Heart left ventricle (tissue), 16 donors: ENCODE measurements at places on chromosomes 5 and 9. TPM values are rescaled to one million over a fixed set of nuclear protein-coding genes. Genes with fewer than 3 reads are reported as not detected.

- H3K27ac ChIP-seq, result no peak overlapping the region
- peaks cover 10% of the 10 kb centered on the region for H3K4me1 ChIP-seq
- no peak overlapping the region for H3K4me3 ChIP-seq
- DNase-seq, result no peak
These were observed 6.5 kb upstream of the PLIN2 start for GRCh38 chr9:19133549-19134345.

Gene TRMT10B
- total RNA-seq, result 5.1 TPM

Gene SPAG8
- total RNA-seq, result 1.9 TPM

GRCh38 chr5:56829137-56829908, 14.0 kb downstream of the MAP3K1 start:
- DNase-seq, result no peak
- no peaks in the 10 kb centered on the region for H3K36me3 ChIP-seq
- H3K27me3 ChIP-seq, result no peaks in the 10 kb centered on the region
- no peak overlapping the region for H3K27ac ChIP-seq
- no peaks in the 10 kb centered on the region for H3K4me1 ChIP-seq

Gene HMCN2
- total RNA-seq, result 3.6 TPM

DNA sequence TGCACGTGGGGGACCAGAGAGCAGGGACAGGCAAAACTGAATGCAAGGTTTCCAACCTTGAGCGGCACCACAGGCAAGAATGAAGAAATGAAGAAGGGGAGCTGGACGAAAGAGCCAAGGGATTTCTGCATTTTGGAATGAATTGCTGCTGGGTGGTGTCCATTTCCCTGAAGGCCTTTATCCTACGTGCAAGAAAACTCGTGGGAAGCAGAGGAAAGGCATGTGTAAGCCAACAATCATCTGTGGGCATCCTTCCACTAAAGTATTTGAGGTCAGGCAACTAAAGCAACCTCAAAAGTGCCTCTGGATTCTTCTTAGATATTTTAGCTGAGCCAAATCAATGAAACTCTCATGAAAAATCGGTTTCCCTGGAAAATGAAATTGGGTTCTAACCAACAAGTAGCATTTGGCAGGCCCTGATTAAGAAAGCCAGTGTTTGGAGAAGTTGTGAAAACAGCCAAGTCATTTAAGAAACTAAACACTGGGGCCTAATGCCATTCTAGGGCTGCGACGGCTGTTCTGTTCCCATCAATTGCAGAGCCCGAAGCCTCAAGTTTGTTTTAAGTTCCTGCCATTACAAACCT, 4.7 kb upstream of the TGFBI start:
- no peaks in the 10 kb centered on the region for H3K27me3 ChIP-seq
- DNase-seq, result no peak
- no peak overlapping the region for H3K4me3 ChIP-seq
- H3K4me1 ChIP-seq, result peaks cover 7% of the 10 kb centered on the region

DNA sequence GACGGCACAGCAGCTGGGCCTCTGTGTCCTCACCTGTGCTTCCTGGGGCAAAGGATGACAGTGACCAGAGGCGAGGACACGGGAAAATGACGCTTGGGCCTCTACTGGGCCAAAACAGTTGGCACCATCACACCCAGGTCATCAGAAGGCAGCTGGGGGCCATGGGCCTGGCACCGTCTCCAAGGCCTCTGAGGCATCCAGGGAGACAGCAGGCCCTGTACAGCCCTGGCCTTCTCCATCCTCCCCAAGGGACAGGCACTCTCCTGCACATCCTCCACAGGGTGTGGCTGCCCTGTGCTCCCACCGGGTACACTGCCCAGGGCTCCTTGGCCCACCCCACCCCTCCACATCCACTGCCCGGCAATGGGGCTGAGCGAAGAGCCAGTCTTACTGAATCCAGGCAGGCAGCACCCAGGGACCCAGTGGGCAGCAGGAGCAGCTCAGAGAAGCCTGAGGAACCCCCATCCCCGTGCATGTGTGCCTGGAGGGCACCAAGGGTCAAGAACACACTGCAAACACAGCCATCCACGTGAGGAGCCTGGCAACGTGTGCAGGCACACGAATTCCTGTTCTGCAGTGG, 4.0 kb downstream of the LPCAT1 start:
- H3K4me3 ChIP-seq, result no peak overlapping the region
- no peaks in the 10 kb centered on the region for H3K27me3 ChIP-seq
- peaks cover 34% of the 10 kb centered on the region for H3K36me3 ChIP-seq
- no peak overlapping the region for H3K27ac ChIP-seq
- peaks cover 9% of the 10 kb centered on the region for H3K4me1 ChIP-seq

- H3K4me3 ChIP-seq, result peak overlapping the region; percentile 49
- DNase-seq, result no peak
- no peaks in the 10 kb centered on the region for H3K36me3 ChIP-seq
- H3K27me3 ChIP-seq, result no peaks in the 10 kb centered on the region
- H3K27ac ChIP-seq, result peak overlapping the region; percentile 89
These were observed 75.7 kb downstream of the PIP5K1B start for GRCh38 chr9:68780720-68781119.

Gene C5orf52
- total RNA-seq, result not detected

GRCh38 chr9:135500071-135500524, 384 bp upstream of the MRPS2 start:
- H3K36me3 ChIP-seq, result peaks cover 8% of the 10 kb centered on the region
- peak overlapping the region; percentile 70 for H3K27ac ChIP-seq
- H3K4me1 ChIP-seq, result peaks cover 13% of the 10 kb centered on the region
- H3K4me3 ChIP-seq, result peak overlapping the region; percentile 94

GRCh38 chr9:92774274-92774673, 9.6 kb upstream of the BICD2 start:
- no peaks in the 10 kb centered on the region for H3K27me3 ChIP-seq
- no peak overlapping the region for H3K27ac ChIP-seq
- no peak for DNase-seq
- peaks cover 27% of the 10 kb centered on the region for H3K4me1 ChIP-seq

Gene STPG3
- total RNA-seq, result not detected

Gene PCDHA13
- 0.38 TPM for total RNA-seq

GRCh38 chr9:135559606-135560005, 1.9 kb upstream of the PAEP start:
- no peaks in the 10 kb centered on the region for H3K4me1 ChIP-seq
- no peaks in the 10 kb centered on the region for H3K36me3 ChIP-seq
- no peaks in the 10 kb centered on the region for H3K27me3 ChIP-seq
- DNase-seq, result no peak

DNA sequence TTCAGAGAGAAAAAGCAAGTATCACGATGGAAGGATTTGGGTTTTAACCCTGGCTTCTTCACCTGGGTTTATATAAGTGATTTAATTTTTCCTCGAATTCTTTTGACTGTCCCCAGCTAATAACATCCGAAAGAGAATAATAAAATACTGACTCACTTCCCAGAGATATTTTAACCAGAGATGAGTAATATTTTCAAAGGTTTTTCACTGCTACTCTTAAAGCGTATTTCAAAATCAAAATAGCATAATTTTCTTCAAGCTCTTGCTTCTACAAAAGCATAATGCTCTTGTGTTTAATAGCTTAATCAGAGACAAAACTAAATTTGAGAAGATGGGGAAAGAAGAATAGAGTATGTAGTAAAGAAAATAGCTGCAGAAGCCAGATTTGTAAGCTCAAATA, 215.2 kb upstream of the PTGER4 start:
- no peak overlapping the region for H3K4me3 ChIP-seq
- no peaks in the 10 kb centered on the region for H3K4me1 ChIP-seq
- no peaks in the 10 kb centered on the region for H3K27me3 ChIP-seq
- no peak overlapping the region for H3K27ac ChIP-seq
- no peak for DNase-seq

DNA sequence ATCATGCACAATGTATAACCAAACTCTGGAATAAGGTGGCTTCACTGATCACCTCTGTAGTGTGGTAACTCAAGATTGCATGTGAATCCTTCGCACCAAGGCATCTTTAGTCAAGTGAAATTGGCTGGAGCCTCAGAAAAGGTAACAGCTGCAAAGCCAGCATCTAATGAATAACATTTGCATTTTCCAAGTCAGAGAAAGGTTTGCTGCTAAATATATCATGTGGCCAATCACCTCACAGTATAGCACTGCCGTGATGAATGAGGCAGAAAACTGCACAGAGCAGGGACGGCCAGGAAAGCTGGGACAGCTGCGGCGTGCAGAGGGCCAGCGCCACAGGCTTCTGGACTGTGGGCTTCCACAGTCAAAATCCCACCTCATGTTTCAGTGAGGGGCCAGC, 18.5 kb downstream of the MRPS27 start:
- peaks cover 4% of the 10 kb centered on the region for H3K4me1 ChIP-seq
- no peaks in the 10 kb centered on the region for H3K27me3 ChIP-seq
- no peak overlapping the region for H3K4me3 ChIP-seq
- DNase-seq, result no peak
- H3K36me3 ChIP-seq, result peaks cover 6% of the 10 kb centered on the region
- H3K27ac ChIP-seq, result no peak overlapping the region

Gene RGS14
- 2.9 TPM for total RNA-seq

Gene ORM2
- total RNA-seq, result not detected

DNA sequence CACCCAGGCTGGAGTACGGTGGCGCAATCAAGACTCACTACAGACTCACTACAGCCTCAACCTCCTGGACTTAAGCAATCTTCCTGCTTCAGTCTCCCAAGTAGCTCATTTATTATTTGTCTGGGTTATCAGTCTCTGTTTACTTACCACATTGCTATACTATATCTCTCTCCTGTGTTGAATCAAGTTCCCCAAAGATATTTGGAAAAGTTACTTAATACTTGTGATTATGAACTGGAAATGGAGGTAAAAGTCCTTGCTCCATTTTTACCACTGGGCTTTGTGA, 55.6 kb downstream of the ANGPTL2 start:
- H3K36me3 ChIP-seq, result peaks cover 12% of the 10 kb centered on the region
- DNase-seq, result no peak
- H3K27ac ChIP-seq, result no peak overlapping the region
- no peaks in the 10 kb centered on the region for H3K27me3 ChIP-seq
- peaks cover 16% of the 10 kb centered on the region for H3K4me1 ChIP-seq
- H3K4me3 ChIP-seq, result no peak overlapping the region

DNA sequence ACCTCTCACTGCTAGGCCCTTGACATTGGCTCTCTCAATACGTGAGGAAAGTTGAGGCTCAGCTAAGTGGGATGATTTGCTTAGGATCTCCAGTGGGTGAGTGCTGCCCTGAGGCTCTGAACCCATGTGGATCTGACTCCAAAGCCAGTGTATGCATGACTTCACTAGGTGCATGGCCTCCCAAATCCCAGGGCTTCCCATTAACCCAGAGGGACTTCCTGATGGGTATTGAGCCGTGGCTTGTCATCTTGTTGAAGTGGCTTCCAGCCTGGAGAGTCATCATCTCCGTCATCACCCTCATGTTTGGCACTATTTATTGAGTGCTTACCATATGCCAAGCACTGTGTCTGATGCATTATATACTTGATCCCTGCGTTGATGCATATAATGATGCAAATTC, 37.3 kb upstream of the TEX48 start:
- H3K27ac ChIP-seq, result no peak overlapping the region
- peaks cover 15% of the 10 kb centered on the region for H3K27me3 ChIP-seq
- no peak overlapping the region for H3K4me3 ChIP-seq
- no peaks in the 10 kb centered on the region for H3K36me3 ChIP-seq
- DNase-seq, result no peak

DNA sequence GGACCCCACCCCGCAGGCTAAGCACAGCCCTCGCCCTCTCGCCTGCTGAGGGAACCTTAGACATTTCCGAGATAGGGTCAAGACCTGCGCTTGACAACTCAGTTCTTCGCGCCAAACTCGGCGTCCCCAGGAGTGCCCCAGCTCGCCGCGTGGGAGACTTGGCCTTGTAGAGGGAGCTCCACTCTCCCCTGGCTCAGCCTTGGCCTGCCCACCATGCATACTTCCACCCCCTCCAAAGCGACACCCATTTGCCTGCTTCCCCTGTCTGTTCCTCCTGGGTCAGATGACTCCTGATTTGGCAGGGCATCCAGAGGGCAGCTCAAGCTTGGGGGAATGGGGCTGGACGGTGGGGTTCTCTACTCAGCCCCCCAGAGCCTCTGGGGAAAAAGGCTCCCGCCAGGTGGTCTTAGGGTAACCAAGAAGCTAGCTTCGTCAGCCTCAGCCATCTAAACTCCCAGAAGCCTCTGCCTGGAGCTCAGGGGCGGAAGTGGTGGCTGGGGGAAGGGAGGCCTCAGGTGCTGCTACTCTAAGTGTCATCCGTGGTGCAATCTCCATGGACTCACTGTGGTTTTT, 560 bp downstream of the DOCK2 start:
- no peaks in the 10 kb centered on the region for H3K4me1 ChIP-seq
- peak overlapping the region; percentile 79 for H3K4me3 ChIP-seq
- no peak for DNase-seq

- no peak for DNase-seq
- no peaks in the 10 kb centered on the region for H3K36me3 ChIP-seq
- H3K4me3 ChIP-seq, result no peak overlapping the region
- no peak overlapping the region for H3K27ac ChIP-seq
- no peaks in the 10 kb centered on the region for H3K27me3 ChIP-seq
- peaks cover 15% of the 10 kb centered on the region for H3K4me1 ChIP-seq
These were observed 8.3 kb downstream of the ATOX1 start for GRCh38 chr5:151750121-151750520.

Gene PCDHGA9
- 5.2 TPM for total RNA-seq

- no peaks in the 10 kb centered on the region for H3K36me3 ChIP-seq
- no peaks in the 10 kb centered on the region for H3K4me1 ChIP-seq
- peaks cover 8% of the 10 kb centered on the region for H3K27me3 ChIP-seq
These were observed 23.5 kb downstream of the HMCN2 start for GRCh38 chr9:130288926-130289690.

DNA sequence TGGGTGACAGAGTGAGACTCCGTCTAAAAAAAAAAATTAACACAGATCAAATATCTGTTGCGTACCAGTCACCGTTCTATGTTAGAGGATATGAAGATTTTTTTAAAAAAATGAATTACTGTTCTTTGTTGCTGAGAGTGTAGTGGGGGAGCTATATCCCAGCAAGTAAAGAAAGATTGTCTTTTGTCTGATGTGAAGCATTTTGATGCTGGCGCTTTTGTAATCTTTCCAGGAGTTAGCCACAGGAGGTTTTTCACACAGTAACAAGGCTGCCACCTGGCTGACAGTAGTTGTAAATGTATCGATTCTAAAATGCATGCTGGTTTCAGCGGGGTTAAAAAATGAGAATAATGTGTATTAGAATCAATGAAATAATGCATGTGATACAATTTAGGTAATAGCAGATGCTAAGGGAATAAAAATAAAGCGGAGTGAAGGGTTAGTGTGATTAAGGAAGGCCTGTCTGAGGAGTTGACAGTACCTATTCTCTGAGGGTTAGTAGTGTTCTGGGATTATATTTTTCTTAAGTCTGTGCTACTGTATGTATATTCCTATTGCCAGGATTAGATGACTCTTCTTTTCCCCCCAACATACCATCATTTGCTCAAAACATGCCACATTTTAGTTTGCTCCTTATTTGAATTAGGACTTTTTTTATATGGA, 3.4 kb downstream of the LMNB1 start:
- H3K4me1 ChIP-seq, result peaks cover 11% of the 10 kb centered on the region
- no peaks in the 10 kb centered on the region for H3K27me3 ChIP-seq
- H3K36me3 ChIP-seq, result no peaks in the 10 kb centered on the region
- no peak overlapping the region for H3K4me3 ChIP-seq
- no peak overlapping the region for H3K27ac ChIP-seq
